ENCODE measurements at places on chromosomes 7 and 10.

DNA sequence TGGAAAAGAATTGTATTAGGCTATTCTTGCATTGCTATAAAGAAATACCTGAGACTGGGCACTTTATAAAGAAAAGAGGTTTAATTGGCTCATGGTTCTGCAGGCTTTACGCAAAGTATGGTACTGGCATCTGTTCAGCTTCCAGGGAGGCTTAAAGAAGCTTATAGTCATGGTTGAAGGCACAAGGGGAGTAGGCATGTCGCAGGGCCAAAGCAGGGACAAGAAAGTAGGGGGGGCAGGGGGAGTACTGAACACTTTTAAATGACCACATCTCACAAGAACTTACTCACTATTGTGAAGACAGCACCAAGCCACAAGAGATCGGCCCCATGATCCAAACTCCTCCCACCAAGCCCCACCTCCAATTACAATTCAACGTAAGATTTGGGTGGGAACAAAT lies 152.5 kb upstream of the PHF14 start:
- DNase-seq = no peak

DNA sequence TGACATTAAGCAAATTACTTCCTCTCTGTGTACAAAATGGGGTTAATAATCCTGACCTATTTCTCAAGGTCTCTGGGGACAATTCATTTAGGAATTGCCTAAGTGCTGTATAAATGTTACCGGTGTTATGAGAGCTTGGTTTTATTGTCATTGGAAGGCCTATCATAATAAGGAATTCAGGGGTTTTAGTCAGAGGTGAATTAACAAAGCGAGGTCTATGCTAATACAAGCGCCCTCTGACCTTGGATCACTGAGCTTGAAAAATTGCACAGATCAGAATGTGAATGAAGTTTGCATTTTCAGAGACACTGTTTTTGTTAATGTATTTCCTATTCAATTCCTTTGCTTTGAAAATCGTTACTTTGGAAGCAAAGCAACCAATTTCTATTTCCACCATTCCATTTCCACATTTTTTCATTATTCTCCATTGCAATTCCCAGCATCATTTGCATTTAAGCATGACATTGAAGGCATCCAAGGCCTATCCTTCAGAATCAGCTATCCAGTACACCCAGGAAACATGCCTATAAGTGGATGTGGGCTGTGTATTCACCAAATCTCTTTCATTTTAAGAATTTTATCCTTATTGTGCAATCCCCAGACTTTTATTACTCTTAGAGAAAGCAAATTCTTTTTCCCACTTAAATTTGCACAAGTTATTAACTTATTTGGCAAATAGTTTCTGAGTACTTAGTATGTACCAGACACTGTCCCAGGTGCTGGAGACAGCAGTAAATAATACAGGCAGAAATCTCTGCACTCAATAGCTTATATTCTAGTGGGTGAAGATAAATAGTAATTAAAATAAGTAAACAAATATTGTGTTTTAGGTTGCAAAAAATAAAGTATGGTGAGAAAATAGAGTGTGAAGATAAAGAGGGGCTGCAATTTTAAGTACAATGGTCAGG lies 133.1 kb downstream of the NRCAM start:
- DNase-seq = no peak

DNA sequence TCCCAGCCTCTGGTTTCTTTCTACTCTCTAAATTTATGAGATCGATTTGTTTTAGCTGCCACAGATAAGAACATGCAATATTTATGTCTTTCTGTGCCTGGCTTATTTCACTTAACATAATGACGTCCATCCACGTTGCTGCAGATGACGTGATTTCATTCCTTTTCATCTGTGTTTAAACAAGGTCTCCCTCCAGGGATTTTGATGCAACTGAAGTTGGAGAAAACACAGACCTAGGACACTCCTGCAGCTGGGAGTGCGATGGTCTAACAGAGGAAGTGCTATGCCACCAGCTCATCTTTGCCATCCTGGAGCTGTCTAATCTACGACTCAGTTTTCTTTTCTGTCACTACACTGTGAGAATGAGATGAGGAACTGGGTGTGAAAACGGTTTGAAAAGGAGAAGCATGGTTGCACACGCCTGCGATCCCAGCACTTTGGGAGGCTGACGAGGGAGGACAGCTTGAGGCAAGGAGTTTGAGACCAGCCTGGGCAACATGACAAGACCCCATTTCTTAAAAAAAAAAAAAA lies 1.5 kb upstream of the KCTD7 start:
- peak; percentile 32 for DNase-seq

DNA sequence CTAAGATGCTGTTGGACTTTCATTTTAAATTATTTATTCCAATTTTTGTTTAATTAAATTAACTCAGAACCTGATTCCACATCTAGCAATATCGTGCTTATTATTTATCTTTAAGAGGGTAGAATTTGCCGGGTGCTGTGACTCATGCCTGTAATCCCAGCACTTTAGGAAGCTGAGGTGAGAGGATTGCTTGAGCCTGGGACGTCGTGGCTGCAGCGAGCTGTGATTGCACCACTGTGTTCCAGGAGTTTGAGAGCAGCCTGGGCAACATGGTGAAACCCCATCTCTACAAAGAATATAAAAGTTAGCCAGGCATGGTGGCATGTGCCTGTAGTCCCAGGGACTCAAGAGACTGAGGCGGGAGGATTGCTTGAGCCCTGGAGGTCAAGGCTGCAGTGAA lies 47.8 kb downstream of the ZFAND4 start:
- no peak for DNase-seq

DNA sequence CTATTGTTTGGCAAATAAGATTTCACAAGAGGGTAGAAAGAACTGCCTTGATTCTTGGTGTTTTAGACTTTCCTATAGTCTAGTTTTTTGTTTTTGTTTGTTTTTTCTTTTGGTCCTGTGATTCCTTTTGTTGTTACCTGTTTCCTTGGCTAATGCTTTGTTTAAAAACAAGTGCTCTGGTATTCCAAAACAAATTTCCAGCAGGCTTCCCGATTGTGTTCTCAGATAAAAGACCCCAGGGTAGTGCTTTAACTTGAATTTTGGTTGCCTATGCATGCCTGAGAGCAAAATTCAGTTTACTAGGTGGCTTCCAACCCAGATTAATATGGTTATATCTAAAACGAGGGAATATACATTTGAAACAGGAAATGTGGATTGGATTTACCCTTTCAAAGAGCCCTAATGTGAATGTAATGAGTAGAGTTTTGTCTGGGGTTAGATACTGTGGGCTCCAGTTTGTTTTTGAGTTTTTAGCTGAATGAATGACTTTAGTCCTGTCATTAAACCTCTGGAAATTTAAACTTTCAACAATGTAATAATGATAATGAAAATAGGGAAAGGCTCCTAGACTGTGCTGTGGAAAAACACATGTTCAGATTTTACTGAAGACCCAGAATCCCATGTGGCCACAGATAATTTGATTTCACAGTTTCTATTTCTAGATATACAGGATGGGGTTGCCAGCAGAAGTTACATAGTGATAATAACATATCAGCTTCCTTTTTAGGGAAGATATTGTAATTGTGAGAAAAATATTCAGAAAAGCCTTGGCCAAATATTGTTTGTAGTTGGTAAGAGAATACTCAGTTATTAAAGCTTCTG lies 23.9 kb downstream of the AUTS2 start:
- DNase-seq = no peak

DNA sequence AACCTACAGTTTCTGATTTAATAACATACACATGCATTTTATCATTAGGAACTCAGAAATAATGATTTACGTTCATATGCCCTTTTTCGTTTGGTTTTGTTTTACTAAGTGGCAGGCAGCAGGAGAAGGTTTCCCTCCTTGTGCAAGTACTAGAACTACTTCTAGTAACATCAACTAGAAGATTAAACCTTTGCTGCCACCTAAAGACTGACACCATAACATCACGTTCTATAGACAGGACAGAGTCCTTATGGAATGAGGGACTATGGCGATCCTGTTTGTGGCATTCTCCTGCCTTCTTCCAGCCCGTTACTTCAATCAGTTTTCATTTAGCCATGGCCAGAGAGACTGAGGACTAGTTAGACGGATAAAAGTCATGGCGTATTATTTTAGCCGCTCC lies 53.2 kb downstream of the GAD2 start:
- DNase-seq = no peak

GRCh38 chr10:112092519-112092918 lies 91.0 kb downstream of the GPAM start:
- no peak for DNase-seq

DNA sequence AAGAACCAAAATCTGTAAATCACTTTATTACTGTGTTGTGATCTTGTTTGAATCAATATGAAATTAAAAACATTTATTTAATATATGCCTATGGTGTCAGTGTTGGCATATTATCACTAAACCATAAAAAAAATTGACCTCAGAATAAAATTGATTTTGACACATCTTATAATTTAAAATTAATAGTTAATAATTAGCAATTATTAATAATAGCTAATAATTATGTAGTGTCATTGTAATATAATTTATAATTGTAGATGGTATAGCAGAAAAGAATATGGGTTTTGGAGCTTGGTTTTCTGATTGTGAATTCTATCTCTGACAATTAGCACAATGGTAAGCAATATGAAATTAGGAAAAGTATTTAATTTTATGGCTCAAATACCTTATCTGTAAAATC lies 89.4 kb upstream of the CNTNAP2 start:
- no peak for DNase-seq

DNA sequence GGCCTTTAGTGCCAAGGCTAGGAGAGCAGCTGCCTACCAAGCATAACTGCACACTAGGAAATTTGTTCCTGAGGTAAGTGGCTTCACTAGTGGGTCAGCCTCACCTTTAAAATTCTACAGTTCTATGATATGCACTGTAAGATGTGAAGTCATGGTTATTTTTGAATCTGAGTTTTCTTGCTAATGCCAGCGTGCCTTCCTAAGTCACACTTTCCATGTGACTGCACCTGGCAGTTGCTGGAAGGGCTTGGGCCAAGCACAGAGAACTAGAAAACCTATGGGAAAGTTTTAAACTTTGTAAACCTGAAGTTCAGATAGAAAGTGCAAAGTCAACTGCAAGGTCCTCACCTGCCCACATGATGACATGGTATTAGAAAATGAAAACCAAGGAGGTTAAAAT lies 42.5 kb downstream of the STEAP1B start:
- no peak for DNase-seq

GRCh38 chr7:23093111-23093510 lies 12.5 kb upstream of the KLHL7 start:
- DNase-seq = no peak

DNA sequence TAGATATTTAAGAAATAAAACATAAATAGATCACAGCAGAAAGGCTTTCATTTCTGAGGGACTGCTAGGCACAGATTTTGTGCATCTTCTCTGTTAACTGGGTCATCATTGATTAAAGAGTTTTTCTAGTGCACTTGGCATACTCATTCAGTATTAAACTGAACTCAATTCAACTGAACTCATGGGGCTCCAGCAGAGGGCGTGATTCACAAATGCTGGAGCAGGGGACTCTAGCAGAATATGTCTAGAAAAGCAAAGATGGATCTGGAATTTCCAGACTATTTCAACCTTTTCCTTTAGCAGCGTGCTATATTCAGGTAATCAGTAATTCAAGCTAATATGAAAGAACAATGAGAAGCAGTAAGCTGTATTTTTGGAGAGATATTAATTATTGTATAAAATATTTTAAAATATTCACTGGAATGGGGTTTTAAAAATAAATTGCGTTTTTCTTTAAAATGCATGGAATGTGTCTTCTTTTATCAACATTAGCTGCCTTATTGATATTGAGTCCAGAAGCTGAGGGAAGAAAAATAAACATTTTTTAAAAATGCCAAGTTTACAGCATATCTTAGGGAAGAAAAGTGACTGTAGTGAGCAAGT lies 296.8 kb upstream of the CACNA2D1 start:
- no peak for DNase-seq

DNA sequence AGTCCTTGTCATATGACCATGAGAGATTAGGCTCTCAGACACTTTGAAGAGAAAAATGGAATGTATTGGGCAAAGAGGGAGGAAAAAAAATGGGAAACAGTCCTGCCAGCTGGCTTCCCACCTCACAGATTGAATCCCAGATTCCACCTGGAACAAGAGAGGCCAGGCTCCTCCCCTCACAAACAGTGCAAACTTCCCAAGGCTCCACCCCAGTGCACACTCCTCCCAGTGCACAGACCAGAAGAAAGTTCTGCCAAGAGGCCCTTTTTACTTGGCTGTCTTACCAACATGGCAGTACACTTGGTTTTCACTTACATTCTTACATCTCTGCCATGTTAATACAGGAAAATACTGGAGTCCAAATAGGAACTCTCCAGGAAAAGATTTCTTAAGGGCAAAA lies 202.3 kb downstream of the AHR start:
- no peak for DNase-seq

DNA sequence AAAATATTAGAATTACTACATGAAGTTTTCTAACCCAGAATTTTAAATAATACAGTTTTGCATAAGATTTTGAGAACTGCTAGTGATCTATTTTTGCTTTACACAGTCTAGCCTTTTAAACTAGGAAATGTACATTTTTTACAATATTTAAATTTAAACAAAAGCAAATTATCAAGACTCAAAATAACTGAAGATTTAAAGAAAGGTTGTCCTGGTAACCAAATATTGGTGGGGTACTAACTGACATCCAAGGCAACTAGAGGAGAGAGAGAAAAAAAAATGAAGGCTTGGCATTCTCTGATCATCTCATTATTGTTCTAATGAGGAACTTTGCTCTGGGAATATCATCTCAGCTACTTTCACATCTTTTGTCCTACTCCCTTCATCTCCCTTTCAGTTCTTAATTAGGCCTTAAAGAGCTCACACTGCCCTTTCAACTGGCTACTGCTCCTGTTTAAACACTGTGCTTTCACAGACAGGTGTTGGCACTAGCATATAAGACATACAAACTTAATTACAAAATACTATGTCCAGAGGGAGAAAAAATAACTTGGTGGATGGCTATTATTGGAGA lies 33.7 kb downstream of the RAB11FIP2 start:
- DNase-seq = no peak

GRCh38 chr7:34991938-34992840 lies 45.1 kb downstream of the DPY19L1 start:
- DNase-seq = no peak

GRCh38 chr7:2043316-2044039 lies 189.3 kb downstream of the MAD1L1 start:
- DNase-seq = no peak

- no peak for DNase-seq
Observed at GRCh38 chr10:26407406-26407969, 30.7 kb upstream of the APBB1IP start.

DNA sequence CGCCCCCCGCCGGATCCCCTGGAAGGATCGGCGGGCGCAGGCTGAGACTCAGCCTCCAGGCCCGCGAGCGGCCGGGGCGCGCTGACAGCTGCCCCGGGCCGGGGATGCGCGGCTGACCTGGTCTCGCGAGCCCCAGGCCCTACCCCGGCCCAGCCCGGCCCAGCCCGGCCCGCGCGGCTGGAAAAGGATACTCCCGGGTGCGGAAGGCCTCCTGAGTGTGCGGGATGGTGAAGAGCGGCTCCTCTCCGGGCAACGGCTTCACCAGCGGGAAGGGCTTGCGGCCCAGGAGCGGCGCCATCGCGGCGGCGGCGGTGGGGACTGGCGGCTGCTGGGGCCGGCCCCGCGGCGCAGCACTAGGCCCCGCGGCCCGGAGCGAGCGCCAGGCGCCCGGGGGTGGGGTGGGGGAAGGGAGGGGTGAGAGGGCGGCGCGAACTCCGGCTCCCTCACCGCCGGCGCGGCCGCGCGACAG lies 423 bp downstream of the BAZ1B start:
- DNase-seq = no peak
